ENCODE measurements at places on chromosomes 7 and 10.

GRCh38 chr10:94997741-94998174 is 59.3 kb downstream of the CYP2C9 start:
- no peak for DNase-seq

DNA sequence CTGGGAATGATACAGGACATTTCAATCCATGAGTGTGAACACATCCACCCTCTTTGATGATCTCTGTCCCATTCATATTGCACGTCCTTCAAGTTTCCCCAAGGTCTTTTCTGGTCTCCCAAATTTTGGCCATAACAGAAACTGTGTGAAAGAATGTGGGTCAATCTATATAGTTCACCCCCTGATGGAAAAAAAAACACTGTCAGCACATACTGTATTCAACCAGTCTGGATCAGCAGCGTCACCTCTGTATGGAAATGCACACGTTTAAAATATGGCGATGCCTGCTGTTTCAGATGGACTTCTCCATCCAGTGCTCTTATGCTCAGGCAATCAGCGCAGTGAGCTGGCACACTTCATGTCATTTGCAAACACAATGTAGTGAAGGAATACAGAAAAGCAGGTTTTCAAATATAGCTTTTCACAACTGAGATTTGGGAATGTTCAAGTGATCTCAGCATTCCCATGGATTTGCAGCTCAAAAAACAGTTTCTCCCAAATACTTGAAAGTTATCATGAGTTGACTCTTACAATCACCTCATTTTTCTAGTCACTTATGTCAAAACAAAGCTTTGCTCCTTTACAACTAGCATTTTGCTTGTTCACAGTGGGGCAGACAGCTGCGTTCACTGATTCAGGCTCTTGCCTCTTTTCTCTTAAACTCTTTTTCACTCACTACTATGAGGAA is 61.1 kb downstream of the FAM13C start:
- DNase-seq = no peak

GRCh38 chr7:35680403-35681013 is 14.4 kb downstream of the HERPUD2 start:
- DNase-seq = no peak

GRCh38 chr10:78981970-78982281 is 86.8 kb upstream of the ZMIZ1 start:
- DNase-seq = no peak

DNA sequence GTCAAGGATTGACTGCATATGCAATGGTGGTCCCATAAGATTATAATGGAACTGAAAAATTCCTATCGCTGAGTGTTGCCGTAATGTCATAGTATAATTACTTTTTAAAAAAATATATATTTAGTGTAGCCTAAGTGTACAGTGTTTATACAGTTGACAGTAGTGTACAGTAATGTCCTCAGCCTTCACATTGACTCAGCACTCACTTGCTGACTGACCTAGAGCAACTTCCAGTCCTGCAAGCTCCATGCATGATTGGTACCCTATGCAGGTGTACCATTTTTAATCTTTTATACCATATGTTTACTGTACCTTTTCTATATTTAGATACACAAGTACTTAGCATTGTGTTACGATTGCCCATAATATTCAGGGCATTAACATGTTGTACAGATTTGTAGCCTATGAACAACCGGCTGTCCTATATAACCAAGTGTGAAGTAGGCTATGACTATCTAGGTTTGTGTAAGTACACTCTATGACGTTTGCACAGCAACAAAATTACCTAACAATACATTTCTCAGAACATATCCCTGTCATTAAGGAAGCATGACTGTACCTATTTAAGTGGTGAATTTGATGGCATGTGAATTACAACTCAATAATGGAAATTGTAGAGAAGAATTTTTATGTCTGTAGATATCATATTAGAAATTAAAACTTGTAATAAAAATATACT is 40.9 kb downstream of the CCNY start:
- no peak for DNase-seq

DNA sequence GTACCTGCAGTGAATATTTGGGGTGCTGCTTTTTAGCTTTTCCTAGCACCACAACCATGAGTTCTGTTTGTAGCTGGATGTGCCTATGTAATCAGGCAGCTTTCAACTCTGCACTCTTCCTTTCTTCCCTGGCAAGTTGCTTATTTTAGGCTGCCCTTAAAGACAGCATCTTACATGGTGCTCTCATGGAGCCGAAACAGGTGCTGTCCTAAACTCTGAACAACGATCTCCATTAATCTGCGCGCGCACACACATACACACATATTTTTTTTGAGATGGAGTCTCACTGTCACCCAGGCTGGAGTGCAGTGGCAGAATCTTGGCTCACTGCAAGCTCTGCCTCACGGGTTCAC is 9.1 kb downstream of the RPS24 start:
- no peak for DNase-seq

DNA sequence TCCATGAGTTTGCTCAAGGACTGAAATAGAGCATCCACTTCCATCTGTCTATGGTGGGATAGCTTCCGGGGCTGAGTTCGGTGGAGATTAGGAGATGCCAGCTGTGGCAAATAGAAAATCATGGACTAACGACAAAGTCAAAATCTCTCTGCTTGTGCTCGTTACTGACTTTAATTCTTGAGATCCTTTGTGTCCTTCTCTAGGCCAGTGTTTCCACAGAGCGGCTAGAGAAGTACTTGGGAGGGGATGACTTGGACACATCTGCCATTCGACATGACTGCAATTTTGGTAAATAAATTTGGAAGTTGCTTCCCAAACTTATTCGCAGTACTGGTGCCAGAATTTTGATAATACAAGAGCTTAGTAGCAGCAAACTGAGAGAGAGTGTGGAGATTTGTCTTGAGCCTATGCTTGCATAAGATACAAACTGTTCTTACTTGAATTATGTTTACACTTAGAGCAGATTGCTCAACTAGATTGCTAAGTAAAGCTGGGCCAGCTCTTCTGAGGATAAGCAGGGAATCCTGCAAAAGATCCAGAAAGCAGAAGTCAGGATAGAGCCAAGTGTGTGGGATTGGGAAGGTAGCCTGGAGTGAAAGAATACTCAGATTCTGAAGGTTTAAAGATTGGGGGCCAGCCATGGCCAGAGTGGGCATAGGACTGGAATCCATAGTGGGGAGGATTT is 27.6 kb downstream of the ABCC2 start:
- DNase-seq = no peak

DNA sequence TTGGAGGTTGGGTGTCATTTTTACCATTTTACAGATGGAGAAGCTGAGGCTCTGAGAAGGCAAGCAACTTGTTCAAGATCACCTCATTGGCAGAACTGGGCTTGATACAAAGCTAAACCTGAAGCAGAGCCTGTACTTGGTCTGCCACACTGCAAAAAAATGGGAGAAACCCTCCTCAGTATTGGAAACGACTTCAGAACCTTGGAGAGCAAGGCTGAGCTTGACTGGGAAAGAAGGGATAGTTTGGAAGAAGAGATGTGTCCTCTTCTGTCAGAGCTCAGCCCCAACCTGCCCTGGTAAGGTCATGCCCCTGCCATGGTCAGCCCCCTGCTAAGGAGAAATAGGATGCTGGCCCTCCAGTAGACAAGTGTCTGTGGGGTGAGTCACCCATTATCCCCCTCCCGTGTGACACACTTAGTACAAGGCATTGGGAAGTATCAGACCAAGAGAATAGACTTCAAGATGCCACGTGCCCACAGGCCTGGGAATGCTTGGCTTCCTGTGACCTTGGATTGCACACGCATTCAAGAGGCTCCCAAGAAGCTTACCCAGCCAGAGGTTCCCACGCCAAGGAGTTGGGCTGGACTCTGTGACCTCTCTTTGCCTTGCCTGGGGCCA is 56.2 kb upstream of the SMNDC1 start:
- no peak for DNase-seq

GRCh38 chr10:114491419-114491818 is 87.1 kb upstream of the AFAP1L2 start:
- no peak for DNase-seq

DNA sequence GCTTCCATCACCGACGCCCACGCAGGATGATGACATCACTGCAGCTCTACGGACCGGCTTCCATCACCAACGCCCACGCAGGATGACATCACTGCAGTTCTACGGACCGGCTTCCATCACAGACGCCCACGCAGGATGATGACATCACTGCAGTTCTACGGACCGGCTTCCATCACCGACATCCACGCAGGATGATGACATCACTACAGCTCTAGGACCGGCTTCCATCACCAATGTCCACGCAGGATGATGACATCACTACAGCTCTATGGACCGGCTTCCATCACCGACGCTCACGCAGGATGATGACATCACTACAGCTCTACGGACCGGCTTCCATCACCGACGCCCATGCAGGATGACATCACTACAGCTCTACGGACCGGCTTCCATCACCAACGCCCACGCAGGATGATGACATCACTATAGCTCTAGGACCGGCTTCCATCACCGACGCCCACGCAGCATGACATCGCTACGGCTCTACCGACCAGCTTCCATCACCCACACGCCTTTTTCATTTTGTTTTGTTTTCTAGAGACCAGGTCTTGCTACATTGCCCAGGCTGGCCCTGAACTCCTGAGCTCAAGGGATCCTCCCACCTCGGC is 29.5 kb downstream of the GPER1 start:
- no peak for DNase-seq

DNA sequence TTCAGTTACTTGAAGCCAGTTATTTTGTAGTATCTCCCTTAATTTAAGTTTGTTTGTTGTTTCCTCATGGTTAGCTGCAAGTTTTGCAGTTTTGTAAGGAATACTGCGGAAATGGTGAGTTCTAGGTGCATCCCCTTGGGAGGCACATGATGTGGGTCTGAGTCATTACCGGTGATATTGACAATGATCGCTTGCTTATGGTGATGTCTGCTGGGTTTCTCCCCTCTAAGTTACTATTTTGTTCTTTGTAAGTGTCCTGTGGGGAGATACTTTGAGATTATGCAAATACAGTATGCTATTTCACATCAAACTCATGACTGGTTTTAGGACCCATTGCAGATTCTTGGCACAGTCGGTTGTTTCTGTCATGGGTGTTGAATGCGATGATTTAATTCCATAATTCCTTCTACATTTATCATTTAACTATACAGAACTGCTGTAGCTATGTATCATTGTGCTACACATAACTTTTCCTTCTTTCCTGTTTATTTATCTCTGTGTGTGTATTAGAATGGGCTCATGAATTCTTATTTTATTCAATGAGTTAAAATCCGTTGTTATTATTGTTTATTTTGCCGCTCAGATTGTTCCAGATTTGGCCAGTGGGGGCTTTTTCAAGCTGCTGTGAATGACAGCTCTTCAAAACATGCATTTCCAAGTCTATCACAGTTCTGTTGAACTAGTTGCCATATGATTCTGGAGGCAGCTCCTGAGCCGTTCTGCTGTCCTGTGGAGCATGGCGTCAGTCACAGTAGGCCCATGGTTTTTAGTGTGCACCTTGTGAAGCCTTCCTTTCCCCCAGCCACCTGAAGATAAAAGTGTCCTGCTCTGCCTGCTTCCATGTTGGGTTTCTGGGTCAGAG is 18.4 kb downstream of the TSPAN14 start:
- no peak for DNase-seq

- DNase-seq = no peak
Observed at GRCh38 chr10:84743483-84743882, 415.1 kb downstream of the CCSER2 start.

DNA sequence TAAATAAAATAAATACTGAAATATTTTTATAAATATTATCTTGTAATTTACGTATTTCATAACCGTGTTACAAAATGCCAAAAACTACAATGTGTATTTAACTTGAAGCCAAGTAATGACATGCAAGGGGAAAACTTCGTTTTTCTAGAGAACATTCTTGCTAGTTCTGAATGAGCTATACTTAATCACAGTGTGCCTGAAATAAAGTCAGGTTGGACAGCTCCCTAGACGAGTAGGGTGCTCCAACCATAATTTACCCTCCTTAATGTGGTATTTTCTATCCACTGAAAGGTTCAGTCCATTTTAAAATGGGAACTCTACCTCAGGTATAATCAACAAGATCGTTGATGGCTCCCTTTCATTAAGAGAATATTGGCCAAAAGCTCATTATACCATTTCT is 194.5 kb upstream of the AHR start:
- no peak for DNase-seq

GRCh38 chr7:30178748-30179436 is 44.1 kb downstream of the MTURN start:
- no peak for DNase-seq

GRCh38 chr7:103922407-103922806 is 67.1 kb downstream of the RELN start:
- DNase-seq = no peak
